ENCODE measurements at places on chromosomes 4 and X. TPM values are rescaled to one million over a fixed set of nuclear protein-coding genes. Genes with fewer than 3 reads are reported as not detected.
A peak's percentile ranks its signal among the peaks of the same experiment; 100 is the strongest.

ATP1B4 gene
- total RNA-seq = not detected

- no peak for DNase-seq
These were observed 106.2 kb upstream of the AFAP1 start for GRCh38 chr4:8045909-8046308.

GRCh38 chr4:31037703-31038102 is 317.5 kb downstream of the PCDH7 start:
- no peak for DNase-seq

- DNase-seq = peak; percentile 73
These were observed 16.2 kb downstream of the AWAT2 start for GRCh38 chrX:70033348-70034051.

DNA sequence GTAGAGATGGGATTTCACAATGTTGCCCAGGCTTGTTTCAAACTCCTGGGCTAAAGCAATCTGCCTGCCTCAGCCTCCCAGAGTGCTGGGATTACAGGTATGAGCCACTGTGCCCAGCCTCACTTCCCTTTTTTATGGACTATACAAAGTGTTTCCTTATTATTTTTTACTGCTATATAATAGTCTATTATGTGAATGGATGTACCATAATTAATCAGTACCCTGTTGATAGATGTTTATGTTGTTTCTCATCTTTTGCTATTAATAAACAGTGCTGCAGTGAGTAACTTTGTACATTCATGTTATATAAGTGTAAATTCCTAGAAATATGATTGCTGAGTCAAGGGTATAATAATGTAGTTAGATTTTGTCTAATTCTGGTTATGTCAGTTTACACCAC is 35.8 kb upstream of the LARP1B start:
- DNase-seq = no peak

DNA sequence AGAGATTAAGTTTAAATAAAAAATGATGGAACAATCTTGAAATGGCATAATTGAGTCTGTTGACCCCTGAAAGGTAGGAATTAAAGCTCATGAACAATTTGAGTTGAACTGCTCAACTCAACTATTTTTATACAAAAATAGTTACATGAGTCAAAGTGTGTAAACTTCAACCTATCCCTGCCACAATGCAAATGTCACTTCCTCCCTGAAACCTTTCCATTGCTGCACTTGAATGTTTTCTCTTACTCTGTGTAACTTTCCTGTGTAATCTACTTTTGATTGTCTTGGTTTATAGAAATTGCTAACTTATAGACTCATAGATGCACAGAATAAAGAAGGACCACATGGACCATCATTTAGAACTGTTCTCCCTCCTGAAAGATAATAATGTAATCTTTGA is 218.5 kb downstream of the GBA3 start:
- DNase-seq = no peak

DNA sequence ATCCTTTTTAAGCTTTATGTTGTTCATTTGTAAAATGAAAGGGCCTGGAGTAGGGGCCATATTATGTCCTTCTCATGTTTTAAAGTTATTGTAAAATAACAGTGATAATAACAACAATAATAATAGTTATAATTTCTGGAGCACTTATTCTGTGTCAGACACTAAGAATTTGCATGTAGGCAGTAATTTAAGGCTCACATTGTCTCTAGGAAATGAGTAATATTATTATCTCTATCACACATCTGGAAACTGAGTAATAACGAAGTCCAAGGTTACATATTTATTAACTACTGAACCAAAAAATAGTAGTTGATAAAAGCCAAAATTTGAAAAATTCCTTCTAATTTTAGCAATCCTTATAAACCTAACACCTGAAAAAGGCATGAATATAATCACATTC is 520.7 kb upstream of the PABPC4L start:
- peak; percentile 0 for DNase-seq

GRCh38 chrX:1336331-1336943 is at the start of gene IL3RA:
Gene IL3RA (plus strand): TSS chrX:1336785. CDS start chrX:1341766, 4,981 bp downstream.
- peak; percentile 68 for DNase-seq

DNA sequence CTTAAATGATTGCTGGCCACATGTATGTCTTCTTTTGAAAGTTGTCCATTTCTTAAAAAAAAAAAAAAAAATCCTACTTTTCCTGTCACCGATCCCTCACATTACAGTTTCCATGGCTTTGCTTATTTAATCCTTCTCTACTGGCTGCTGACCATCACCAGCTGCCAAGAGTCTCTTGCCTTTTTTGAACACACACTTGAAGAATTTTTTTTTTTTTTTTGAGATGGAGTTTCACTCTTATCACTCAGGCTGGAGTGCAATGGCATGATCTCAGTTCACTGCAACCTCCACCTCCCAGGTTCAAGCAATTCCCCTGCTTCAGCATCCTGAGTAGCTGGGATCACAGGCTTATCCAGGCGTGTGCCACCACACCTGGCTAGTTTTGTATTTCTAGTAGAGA is 134.0 kb downstream of the ANXA5 start:
- DNase-seq = no peak

GRCh38 chr4:53863736-53864365 is 200.6 kb downstream of the CHIC2 start:
- no peak for DNase-seq
